ENCODE measurements at places on chromosomes 16 and 17.

GRCh38 chr16:22683730-22684573, 130.0 kb upstream of the HS3ST2 start:
- no peak for DNase-seq

GRCh38 chr17:8488901-8489300, 53.2 kb downstream of the NDEL1 start:
- DNase-seq: no peak

DNA sequence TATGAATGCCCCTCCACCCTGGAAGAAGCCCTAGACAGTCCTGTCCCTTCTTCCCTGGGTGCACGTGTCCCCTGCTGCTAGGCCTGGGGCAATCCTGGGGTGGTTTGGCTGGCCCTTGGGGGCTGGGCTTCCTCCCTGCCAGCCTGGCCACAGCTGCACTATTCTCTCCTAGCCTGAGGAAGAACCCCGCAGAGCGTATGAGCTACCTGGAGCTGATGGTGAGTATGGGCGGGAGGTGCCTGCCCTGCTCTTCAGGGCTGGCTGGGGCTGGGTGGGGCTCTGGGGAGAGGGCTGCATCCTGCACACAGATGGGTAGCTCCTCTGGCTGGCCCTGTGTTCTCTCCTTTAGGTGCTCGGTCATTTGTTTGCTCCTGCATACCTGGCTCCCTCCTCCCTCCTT, 28.8 kb downstream of the MAP2K3 start:
- no peak for DNase-seq

GRCh38 chr17:77489893-77490255, 349.1 kb downstream of the SEC14L1 start:
- no peak for DNase-seq

GRCh38 chr17:7932483-7932891, 481 bp downstream of the CNTROB start:
- DNase-seq: no peak

DNA sequence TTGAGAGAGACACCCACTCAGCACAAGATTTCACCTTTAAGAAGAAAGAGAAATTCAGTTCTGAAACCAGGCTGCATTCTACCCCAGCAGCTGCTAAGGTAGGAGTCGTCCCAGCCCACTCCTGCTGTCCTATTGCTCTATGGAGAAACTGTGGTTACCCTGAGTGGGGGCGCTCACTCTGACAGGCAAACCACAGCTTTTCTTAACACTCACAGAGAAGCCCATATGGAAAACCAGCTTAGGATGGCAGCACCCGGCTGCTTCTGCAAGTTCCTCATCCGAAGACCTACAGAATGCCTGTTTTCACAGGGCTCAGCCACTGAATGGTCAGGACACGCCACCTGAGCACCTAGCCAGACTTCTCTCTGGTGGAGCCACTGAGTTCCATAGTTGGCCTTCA, 7.5 kb downstream of the ATP5PD start:
- no peak for DNase-seq

GRCh38 chr16:57470711-57471110, 8.2 kb downstream of the POLR2C start:
- no peak for DNase-seq

GRCh38 chr16:79543219-79543618, 57.3 kb downstream of the MAF start:
- no peak for DNase-seq

- DNase-seq: peak; percentile 48
These were observed 18.8 kb downstream of the XPO6 start for GRCh38 chr16:28192806-28193529.

- no peak for DNase-seq
These were observed 7.8 kb downstream of the TOX3 start for GRCh38 chr16:52539191-52539590.

GRCh38 chr16:55754056-55754455, 78.8 kb downstream of the CES1 start:
- no peak for DNase-seq

GRCh38 chr17:39404542-39405378, 3.3 kb upstream of the FBXL20 start:
- DNase-seq: no peak

- DNase-seq: no peak
These were observed 45.5 kb downstream of the CEP112 start for GRCh38 chr17:66146394-66146793.

- no peak for DNase-seq
These were observed 96.2 kb upstream of the CDYL2 start for GRCh38 chr16:80900593-80900954.

- DNase-seq: no peak
These were observed 603.4 kb upstream of the CDH11 start for GRCh38 chr16:65725156-65725845.

DNA sequence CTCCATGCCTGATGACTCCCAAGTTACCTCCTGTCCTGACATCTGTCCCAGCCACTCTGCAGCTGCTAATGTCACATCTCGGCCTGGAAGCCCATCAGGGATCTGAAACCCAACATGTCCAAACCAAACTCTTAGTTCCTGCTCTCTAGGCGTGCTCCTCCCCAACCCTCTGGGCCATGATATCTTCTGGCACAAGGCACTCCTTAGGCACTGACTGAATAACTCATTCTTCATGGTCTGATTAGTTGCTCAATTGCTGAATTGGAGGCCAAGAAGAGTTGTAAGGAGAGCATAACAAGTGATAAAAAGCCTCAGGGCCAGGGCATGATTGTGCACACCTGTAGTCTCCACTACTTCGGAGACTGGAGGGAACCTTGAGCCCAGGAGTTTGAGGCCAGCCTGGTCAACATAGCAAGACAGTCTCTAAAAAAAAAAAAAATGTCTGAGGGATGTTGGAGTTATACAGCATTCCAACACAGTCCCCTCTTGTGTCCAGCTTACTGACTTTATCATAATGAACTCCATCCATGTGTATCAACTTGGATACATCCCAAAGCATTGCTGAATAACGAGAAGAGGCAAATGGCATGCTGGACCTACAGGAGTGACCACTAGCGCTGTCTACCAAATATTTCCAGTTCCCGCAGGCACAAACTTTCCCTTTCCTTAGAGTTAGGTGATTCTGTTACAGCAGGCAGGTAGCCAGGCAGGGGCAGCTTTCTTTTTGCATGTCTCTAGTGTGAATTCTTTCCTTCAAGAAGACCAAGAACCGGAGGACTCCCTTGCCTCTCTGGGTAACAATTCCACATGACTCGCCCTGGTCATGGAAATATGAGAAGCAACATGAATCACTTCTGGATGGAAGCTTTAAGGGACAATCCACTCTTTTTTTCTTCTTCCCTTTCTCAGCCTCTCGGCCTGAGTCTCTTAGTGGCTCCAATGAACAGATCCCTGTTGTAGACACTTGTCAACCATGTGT, 18.1 kb upstream of the SHCBP1 start:
- no peak for DNase-seq

DNA sequence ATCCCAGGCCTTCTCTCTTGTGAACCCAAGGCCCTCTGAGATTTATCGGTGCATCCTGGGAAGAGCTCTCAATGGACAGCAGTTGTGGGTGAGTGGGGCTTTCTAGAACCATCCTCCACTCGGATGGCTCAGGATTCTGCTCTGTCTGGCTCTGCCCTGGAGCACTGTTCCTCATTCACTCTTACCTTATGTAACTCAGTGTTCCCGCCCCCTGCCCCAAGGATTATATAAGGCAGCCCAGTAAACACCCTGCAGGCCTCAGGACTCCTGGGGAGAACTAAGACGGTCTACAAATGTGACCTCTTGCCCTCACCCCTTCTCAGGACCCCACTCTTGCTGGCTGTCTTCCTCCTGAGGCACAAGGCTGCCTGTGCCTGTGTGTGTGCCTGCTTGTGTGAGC, 3.8 kb downstream of the RPRML start:
- no peak for DNase-seq

DNA sequence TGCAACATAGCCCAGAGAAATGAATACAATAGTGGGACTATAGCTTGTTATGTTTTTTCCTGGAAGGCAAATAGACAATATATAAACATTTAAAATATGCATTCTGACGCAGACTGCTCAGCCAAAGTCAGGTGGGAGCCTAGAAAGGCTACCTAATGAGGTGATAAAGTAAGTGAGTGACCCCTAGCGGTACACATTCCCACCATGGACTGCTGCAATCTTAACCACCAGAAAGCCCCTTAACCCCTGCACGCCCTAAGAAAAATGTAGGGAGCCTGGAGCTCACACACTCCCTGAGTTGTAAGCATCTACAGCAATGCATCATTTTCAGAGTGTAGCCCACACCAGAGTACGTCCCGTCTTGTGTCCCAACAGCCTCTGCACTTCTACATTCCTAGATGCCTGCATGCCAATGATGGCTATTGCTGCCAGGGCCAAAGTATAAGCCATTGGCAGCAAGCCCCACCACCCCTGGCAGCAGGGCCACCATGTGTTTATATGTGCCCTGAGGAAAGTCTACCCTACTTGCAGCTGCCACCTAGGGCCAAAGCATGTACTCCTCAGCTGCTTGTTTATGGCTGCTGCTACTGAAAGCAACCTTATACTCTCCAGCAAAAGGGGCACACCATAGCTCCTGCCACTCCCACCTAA, 127.6 kb downstream of the KIF2B start:
- no peak for DNase-seq

DNA sequence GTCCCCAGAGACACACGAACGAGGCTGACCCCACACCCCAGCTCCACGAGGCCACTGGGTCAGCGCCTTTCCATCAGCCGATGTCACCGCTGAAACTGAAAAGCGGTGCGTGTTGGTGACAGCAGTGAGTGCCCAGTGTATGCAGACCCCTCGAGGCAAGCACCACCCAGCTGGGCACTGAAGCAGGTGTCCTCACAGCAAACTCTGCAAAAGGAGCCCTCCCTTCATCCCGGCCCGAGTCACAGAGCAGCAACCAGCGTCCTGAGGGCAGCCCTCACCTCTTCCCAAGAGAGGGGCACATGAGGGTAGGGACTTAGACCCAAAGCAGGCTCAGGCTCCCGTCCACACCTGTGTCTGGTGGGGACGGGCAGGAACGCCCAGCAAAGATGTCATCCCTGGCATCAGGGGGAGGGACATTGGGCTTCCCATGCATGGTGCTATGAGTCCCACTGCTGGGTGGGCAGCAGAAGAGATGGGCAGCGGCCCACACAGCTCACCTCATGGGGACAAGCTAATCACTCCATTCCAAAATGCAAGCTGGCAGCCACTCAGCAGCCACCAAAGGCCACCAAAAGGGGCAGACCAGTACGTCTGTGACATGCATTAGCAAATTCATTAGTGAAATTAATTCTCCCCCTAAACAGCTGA, 49.2 kb downstream of the RBFOX3 start:
- DNase-seq: no peak

GRCh38 chr16:53968454-53968853, 264.5 kb downstream of the FTO start:
- DNase-seq: no peak

- no peak for DNase-seq
These were observed 11.2 kb upstream of the CHST4 start for GRCh38 chr16:71515026-71515425.

GRCh38 chr17:17910060-17910459, 62.1 kb downstream of the TOM1L2 start:
- DNase-seq: no peak

Data from GM18507 (cell line).